Stimulated activated CD4-positive, alpha-beta T cell treated with anti-CD3 and anti-CD28 coated beads, TNF-alpha, amount 100 ng/mL, for 24 hours (primary cell): ENCODE measurements at places on chromosomes 4 and X.

- no peak for DNase-seq
These were observed 8.0 kb upstream of the ODAPH start for GRCh38 chr4:75547647-75548387.

- DNase-seq = no peak
These were observed 26.6 kb downstream of the ADRA2C start for GRCh38 chr4:3792813-3793212.

- DNase-seq = no peak
These were observed 111.8 kb downstream of the ZNF518B start for GRCh38 chr4:10345381-10345784.

DNA sequence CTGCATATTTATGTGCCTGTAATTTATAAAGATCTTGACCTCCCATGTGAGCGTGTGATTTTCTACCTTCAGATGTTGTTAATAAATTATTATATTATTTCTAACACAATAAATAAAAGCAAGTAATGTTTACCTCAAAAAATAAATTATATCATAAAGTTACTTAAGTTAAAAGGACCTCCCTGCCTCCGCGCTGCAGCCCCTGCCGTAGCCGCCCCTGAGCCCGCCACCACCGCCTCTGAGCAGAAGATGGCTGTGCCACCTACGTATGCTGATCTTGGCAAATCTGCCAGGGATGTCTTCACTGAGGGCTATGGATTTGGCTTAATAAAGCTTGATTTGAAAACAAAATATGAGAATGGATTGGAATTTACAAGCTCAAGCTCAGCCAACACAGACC lies 119.6 kb upstream of the BRWD3 start:
- DNase-seq = no peak

GRCh38 chrX:1518512-1518911 lies 18.5 kb downstream of the P2RY8 start:
- DNase-seq = no peak

DNA sequence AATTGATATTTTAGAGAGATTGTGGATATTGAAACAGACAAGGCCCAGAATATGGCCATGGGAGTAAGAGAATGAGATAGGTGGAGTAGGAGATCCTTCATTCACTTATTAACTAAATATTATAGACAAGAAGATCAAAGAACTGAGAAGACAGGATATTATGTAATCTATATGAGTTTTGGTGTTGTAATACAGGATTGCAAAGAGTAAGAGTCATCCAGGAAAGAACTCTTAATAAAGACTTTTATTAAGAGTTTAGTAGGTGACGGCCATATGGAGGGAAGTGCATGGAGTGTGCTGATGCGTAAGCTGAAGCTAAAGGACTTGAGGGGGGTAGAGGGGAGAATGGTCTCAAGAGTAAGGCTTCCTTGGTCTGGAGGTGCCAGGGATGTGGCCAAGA lies 153.7 kb downstream of the VEGFC start:
- no peak for DNase-seq

GRCh38 chrX:105526431-105526830 lies 295.9 kb upstream of the NRK start:
- DNase-seq = no peak

- DNase-seq = no peak
These were observed 4.5 kb upstream of the ITM2A start for GRCh38 chrX:79371640-79372039.

DNA sequence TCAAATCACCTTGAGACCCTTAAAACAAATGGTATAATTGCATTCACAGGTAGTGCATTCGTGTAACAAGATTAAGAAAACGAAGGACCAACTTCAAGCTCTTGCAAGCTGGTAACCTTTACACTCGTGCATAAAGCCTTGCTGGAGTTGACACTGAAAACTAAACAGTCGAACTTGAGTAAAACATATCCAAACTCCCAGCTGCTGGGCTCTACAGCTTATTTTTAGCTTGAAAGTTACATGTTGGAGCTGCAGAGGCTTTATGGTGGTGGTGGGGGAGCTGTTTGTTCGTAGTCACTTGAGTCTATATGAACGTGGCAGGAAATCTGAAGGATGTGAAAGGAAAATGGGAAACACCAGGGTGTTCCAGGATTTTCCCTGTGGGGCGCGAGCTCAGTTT lies 2.7 kb upstream of the WDR1 start:
- DNase-seq = no peak
